Activated CD8-positive, alpha-beta T cell treated with anti-CD3 and anti-CD28 coated beads, Interleukin-2, amount 10 ng/mL, durations not matched to agents 7 days and 5 days (primary cell): ENCODE measurements at places on chromosomes 13 and 19. TPM values are rescaled to one million over a fixed set of nuclear protein-coding genes. Genes with fewer than 3 reads are reported as not detected.

GRCh38 chr13:29484796-29485195 lies 110.7 kb downstream of the SLC7A1 start:
- no peak overlapping the region for H3K27ac ChIP-seq
- no peaks in the 10 kb centered on the region for H3K27me3 ChIP-seq
- no peaks in the 10 kb centered on the region for H3K4me1 ChIP-seq
- H3K4me3 ChIP-seq, result no peak overlapping the region
- DNase-seq, result no peak

CYP4F8 gene
- not detected for total RNA-seq

- DNase-seq, result no peak
- H3K27me3 ChIP-seq, result no peaks in the 10 kb centered on the region
- H3K36me3 ChIP-seq, result peaks cover 2% of the 10 kb centered on the region
- no peak overlapping the region for H3K27ac ChIP-seq
- H3K4me1 ChIP-seq, result no peaks in the 10 kb centered on the region
These were observed 44.9 kb upstream of the ZNF91 start for GRCh38 chr19:23440207-23440606.

DNA sequence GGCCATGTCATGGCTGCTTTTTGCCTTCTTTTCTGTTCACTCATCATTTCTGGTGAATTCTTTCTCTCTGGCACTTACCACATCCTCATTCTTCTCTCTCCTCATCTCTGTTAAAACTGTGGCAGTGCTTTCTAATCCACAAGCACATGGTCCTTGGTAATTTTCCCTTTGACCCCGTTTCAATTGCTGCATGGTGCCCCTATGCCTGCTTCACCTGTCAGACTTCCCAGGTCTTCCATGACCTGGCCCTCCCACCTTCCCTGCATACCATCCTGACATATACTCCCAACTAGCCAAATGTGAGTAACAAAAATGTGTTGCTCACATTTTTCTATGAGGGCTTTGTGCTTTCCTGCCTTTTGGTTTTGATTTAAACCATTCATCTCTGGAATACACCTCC lies 286.5 kb downstream of the MTUS2 start:
- no peak overlapping the region for H3K27ac ChIP-seq
- no peak overlapping the region for H3K4me3 ChIP-seq
- no peaks in the 10 kb centered on the region for H3K27me3 ChIP-seq
- no peaks in the 10 kb centered on the region for H3K36me3 ChIP-seq

DNA sequence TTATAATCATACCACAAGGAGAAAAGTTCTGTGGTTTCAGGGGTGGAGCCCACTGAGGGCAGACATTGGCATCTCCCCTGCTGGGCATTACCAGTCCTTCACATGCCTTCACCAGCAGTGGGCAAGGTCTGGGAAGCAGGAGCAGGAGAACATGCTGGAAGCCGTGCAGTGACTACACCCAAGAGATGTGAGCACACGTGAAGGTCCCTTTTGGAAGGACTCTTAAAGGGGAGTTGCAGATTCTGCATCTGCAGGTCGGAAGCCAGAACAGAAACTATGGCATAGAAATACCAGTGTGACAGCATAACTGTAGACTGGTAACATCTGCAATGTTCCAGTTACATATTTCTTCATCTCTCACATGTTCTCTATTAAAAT lies 26.9 kb upstream of the KL start:
- H3K36me3 ChIP-seq, result no peaks in the 10 kb centered on the region
- no peak for DNase-seq
- no peak overlapping the region for H3K27ac ChIP-seq
- H3K4me3 ChIP-seq, result no peak overlapping the region

SH3GL1 gene
- 67.9 TPM for total RNA-seq

GRCh38 chr19:50928831-50929230 lies 17.6 kb upstream of the KLK4 start:
- no peaks in the 10 kb centered on the region for H3K36me3 ChIP-seq
- peaks cover 18% of the 10 kb centered on the region for H3K27me3 ChIP-seq
- peaks cover 3% of the 10 kb centered on the region for H3K4me1 ChIP-seq
- no peak overlapping the region for H3K27ac ChIP-seq
- no peak for DNase-seq

DNA sequence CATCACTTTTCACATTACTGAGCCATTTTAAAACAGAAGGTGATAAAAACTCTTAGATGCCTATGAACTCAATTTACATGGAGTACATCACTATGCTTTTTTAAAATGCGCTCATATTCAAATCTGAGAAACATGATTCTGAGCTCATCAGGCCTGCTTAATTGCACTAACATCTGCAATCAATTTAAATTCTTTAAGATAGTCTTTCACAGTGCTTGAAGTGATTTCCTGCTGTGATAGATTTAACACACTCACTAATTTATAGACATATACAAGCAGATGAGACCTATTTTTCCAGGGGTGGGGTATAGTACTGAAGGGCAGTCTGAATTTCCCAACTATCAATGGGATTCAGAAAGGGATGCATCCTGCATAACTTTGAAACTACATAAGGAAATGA lies 82.9 kb downstream of the DIAPH3 start:
- no peak for DNase-seq
- no peaks in the 10 kb centered on the region for H3K4me1 ChIP-seq
- no peak overlapping the region for H3K4me3 ChIP-seq
- H3K36me3 ChIP-seq, result peaks cover 4% of the 10 kb centered on the region

- no peak overlapping the region for H3K27ac ChIP-seq
- peaks cover 8% of the 10 kb centered on the region for H3K27me3 ChIP-seq
- H3K4me3 ChIP-seq, result no peak overlapping the region
- H3K4me1 ChIP-seq, result no peaks in the 10 kb centered on the region
These were observed 21.0 kb downstream of the TSHZ3 start for GRCh38 chr19:31328238-31328637.

ATP8A2 gene
- total RNA-seq, result 1.1 TPM

ARID3A gene
- 27.7 TPM for total RNA-seq

DNA sequence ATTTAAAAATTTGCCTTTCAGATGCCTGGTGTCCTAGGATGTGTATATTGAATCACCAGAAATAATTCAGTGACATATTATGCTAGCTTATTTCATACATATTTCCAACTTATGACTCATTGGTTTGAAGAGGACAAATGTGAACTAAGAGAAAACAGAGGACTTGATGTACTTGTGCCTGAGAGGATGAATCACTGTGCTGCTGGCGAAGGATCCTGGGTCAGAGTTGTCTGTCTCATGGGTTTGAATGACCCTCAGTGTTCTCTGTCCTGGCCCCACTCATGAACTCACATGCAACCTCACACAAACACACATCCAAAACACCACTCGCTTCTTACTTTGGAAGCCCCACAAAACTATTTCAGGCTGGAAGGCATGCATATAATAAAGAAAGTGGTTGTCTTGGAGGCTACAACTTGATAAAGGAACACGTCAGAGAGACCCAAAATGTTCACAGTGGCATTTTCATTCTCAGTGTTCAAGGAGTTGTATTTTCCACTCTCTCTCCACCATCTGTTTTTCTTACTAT lies 129.0 kb upstream of the SPRY2 start:
- no peaks in the 10 kb centered on the region for H3K4me1 ChIP-seq
- no peaks in the 10 kb centered on the region for H3K27me3 ChIP-seq
- H3K4me3 ChIP-seq, result no peak overlapping the region
- DNase-seq, result no peak
- no peaks in the 10 kb centered on the region for H3K36me3 ChIP-seq

GRCh38 chr13:92487238-92487637 lies 739.4 kb upstream of the GPC6 start:
- no peaks in the 10 kb centered on the region for H3K36me3 ChIP-seq
- no peak overlapping the region for H3K27ac ChIP-seq
- H3K27me3 ChIP-seq, result no peaks in the 10 kb centered on the region
- no peak overlapping the region for H3K4me3 ChIP-seq

ENOX1 gene
- 0.08 TPM for total RNA-seq

MEDAG gene
- total RNA-seq, result not detected

CBY2 gene
- not detected for total RNA-seq

DNA sequence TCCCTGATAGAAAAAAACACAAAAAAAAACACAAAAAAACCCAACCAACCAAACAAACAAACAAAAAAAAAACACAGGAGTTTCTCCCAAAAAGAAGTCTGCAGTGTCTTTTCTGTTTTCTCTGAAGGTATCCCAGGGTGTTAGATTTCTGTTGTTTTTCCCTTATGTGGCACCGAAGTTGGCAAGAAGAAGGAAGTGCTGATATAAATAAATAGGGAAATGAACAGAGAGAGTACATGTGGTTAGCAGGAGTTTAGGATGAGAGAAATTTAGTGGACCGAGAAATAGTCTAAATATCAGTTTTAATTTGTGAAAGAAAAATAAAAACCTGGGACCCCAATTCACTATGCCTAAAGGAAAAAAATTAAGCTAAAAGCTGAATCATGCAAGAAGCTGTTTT lies 287.0 kb upstream of the SGCG start:
- H3K27ac ChIP-seq, result no peak overlapping the region
- no peak for DNase-seq
- no peaks in the 10 kb centered on the region for H3K36me3 ChIP-seq
- H3K4me1 ChIP-seq, result no peaks in the 10 kb centered on the region

PGLYRP1 gene
- not detected for total RNA-seq

DNA sequence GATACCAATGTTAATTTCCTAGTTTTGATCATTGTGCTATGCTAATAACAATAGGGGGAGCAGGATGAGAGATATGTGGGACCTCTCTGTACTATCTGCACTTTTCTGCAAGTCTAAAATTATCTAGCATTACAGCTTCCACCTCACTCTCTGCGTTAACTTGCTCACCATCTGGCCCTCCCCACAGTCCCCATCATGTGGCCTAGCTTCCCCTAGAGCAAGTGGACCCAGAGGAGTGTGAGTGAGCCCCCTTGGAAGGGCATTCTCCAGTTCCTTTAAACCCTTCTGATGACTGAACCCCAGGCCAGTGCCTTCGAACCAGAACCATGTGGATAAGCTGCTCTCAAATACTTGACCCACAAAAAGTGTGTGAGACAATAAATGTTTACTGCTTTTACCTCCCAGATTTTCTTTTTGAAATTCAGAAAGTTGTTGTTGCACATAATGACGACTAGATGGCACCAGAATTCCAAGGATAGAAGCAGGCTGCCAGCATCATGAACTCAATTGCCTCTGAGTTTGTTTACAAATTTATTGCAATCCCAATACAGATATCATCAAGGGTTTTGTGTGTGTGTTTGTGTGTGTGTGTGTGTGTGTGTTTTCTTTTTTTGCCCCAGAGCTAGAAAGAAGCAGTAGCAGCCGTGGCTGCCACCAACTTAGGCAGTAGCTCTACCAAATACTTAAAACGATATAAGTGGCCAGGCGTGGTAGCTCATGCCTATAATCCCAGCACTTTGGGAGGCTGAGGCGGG lies 49.0 kb upstream of the ZNF780A start:
- no peak overlapping the region for H3K4me3 ChIP-seq
- no peaks in the 10 kb centered on the region for H3K36me3 ChIP-seq
- H3K27me3 ChIP-seq, result peaks cover 14% of the 10 kb centered on the region
- H3K4me1 ChIP-seq, result peaks cover 23% of the 10 kb centered on the region

DNA sequence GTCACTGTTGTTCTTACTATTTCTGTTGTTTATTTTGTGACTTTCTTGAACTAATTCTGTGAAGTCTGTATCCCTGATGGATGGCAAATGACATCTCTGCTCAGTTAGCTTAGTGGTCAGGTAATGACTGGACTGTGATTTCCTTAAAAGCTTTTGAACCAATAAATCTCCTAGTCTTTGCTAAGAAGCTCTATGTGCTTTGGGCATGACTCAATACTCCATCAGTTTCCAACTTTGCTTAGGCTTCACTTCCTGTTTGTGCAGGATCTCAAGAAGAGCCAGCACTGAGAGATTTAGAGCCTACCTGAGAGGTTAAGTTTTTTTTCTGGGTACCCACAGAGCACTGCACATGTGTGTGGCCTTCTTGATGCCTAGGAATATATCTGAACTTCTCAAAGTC lies 329.7 kb upstream of the HTR2A start:
- no peak for DNase-seq
- H3K27me3 ChIP-seq, result no peaks in the 10 kb centered on the region
- H3K27ac ChIP-seq, result no peak overlapping the region
- no peaks in the 10 kb centered on the region for H3K4me1 ChIP-seq
- H3K4me3 ChIP-seq, result no peak overlapping the region
- H3K36me3 ChIP-seq, result no peaks in the 10 kb centered on the region

DNA sequence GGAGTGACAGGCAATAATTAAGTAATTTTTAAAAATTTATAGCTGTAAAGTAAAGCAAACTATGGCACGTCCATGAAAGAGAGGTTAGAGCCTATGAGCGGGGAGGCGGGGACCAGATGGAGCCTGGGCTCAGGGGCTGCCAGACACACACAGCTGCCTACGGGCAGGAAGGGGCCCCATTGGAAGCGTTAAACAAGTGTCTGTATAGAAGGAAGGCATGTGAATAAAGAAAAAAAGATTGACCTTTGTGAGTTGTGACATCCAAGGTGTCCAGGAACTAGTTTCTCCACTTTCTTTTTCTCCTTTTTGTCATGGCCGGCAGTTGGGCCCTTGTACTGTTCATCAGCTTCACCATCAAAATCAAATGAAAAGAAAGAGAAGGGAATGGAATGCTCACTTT lies 56.8 kb downstream of the LRCH1 start:
- peaks cover 33% of the 10 kb centered on the region for H3K4me1 ChIP-seq
- no peaks in the 10 kb centered on the region for H3K27me3 ChIP-seq
- no peak overlapping the region for H3K27ac ChIP-seq
- DNase-seq, result no peak

- no peaks in the 10 kb centered on the region for H3K27me3 ChIP-seq
- H3K4me1 ChIP-seq, result peaks cover 8% of the 10 kb centered on the region
- no peak overlapping the region for H3K27ac ChIP-seq
- no peak for DNase-seq
- peaks cover 19% of the 10 kb centered on the region for H3K36me3 ChIP-seq
These were observed 2.4 kb upstream of the CATSPERG start for GRCh38 chr19:38333245-38333644.
